Effector CD8-positive, alpha-beta T cell (primary cell): ENCODE measurements at places on chromosomes 1 and 21.

DNA sequence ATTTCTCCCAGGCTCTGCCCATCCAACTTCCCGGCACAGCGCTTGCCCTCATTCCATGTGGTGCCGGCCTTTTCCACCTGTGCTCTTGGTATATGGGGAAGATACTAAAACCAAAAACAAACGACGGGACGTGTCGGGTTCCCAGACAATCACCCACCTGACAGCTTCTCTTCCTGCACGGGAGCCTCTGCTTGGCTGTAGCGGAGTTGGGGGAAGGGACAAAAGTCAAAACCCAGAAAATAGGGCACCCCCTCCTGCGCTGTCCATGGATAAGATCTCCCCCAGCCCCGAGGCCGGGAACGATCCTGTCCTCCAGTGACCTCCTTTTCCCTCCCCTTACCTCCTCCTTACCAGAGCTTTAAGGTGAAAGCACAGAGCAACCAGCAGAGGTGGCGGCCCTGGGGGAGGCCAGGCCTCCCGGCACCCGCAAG, 640 bp downstream of the JTB start:
- DNase-seq, result no peak

GRCh38 chr1:227779685-227780084, 35.8 kb upstream of the PRSS38 start:
- DNase-seq, result no peak

DNA sequence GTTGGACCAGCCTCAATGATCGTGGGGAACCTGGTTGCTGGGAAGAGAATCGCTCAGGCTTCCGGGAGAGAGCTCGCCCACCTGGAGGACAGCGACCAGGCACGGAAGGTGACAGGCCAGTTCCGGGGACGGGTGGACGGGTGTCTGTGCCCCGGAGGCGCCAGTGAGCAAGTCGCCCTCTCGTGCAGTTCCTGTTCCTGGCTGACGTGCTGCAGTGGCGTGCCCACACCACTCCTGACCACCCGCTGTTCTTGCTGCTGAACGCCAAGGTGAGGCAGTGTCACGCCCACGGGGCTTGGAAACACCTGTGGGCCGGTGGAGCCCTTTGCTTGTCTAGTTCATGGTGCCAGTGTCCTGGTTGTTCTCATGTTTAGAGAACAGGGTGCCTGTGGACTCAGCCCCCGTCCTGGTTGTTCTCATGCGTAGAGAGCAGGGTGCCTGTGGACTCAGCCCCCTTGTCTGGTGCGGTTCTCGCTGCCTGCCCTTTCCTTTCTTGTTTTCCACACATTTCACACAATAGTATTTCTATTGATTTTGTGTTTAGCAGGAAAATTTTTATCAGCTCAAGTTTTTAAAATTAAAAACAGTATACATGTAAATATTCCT, 53.1 kb downstream of the S100B start:
- DNase-seq, result no peak

GRCh38 chr1:54324251-54325140, 81.7 kb downstream of the SSBP3 start:
- no peak for DNase-seq

GRCh38 chr1:166900987-166901386, 24.9 kb upstream of the TADA1 start:
- no peak for DNase-seq

DNA sequence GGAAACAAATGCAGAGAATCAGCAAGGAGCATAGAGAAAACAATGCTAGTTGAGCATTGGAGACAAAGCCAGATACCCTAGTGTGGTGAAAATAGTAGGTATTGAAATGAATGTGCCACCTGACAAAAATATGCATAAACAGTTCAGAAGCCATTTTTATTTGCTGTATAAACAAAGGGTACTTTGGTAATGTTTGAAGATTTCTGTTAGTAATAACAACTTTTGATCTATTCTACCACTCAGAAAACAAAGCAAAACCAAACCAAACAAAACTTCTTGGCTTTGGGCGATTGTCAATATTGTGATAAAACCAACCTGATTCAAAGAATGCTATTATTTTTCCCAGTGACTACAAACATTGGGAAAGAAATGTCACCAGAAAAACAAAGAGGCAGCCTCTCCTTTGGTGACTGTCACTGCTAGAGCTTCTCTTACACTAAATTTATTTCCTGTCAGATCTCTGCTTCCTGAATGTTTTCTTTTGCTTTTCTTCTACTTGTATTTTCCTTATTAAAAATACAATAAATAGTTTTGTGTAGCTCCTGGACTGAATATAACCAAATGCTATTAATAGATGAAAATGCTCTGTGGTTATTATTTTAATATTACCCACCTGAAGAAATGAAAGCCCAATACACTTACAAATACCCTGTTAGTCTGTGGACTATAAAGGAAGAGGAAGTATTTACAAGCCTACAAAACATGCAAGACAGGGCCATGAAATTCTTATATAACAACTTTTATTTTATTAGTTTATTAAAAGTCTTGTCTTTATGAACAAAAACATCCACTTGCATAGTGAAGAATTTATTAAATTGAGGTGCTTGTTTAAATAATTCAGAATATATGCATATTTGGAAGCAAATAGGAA, 5.7 kb downstream of the ATP6V1G3 start:
- no peak for DNase-seq

DNA sequence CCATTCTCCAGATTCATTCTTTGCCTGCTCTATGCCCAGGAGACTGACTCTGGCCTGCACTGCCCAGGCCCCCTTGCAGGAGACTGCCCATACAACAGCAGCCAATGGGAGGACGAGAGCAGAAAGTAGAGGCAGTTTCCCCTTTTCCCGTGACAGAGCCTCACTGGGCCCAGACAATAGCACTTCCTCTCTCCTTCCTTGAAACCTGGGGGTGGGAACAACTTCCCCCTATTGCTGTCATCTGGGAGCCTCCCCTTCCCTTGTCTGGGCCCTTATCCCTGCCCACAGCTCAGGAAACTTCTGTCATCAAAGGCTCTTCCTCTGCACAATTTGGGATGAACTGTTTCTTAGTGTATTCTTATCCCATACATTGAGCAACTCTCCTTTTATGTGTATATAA, 60.8 kb upstream of the KCNJ15 start:
- DNase-seq, result no peak

DNA sequence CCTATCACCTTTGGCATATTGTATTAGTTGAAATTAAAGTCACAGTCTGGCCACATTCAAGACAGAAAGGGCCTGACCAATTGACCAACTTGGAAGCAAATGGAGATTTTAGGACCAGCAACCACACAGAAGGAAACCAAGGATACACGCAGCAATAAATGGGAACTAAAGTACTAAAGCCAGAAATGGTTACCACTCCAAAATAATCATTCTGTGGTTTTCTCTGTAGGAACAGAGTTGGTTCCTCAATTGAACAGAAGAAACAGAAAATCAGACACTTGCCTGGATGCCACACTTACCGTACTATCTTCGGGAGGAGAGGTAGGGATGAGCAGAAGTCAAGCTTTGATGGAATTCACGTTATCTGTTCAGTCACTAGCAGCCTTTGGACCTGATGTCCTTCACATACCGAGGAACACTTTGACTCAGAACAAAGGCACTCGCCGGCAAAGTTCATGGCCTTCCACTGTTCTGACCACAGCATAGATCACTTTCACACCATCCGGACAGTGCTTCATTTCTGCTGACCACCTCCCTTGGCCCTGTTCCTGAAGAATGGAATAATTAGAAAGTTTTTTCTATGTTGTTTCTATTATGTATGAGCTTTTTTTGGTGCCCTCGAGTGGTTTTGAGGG, 96.9 kb downstream of the LPAR3 start:
- no peak for DNase-seq

GRCh38 chr1:155051342-155051776, 243 bp downstream of the ADAM15 start:
- DNase-seq, result no peak

GRCh38 chr1:240806200-240806745, 194.3 kb upstream of the GREM2 start:
- no peak for DNase-seq

DNA sequence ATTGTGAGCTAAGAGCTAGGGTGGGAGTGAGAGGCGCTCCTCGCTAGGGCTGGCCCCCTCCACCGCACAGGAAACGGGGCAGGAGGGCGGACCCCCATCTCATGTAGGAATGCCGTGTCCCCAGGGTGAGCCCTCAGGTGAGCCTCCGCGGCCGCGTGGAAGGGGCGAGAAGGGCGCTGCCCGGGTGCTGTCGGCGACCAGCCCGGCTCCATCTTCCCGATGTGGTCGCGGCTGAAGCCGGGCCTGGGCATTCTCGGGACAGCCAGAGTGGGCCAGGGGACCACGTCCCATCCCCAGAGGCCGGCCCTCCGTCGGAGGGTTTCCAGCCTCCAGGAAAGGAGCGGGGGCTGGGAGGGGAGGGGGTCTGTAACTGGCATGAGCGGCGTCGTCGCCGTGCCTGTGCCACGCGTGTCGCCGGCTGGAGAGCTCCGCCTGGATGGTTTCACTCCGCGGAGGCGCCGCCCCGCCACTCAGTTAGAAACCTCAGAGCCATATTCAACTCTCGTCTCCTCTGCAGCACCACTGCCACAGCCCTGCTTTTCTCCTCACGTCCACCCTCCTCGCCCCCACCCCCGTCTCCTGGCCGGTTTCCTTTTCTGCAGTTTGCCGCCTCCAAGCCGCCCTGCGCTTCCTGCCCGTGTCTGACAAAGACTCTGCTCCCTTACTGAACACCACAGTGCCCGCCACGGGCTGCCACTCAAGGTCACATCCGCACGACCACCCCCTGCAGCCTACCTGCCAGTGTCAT, at the start of gene TMEM269:
Gene TMEM269 (plus strand): TSS at position 46 of the 748 bp plus-strand sequence. CDS start 4,903 bp downstream, outside the sequence.
- DNase-seq, result no peak

DNA sequence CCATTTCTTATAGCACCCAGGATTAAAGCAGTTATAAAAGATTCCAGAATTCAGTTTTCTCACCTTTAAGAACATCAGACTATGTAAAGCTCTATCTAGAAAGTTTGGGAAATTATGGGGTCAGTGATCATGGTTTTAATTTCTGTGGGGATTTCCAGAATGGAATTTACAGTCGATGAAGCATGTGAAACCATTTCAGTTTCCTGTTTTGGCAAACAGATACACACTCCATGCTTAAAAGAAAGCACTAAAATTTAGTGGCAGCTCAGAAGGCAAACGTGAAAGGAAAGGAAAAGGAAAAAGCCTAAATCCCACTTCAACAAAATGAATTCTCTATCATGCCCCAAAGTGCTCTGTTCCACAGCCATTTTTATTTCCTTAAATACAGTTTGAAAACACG, 60.4 kb downstream of the FYB2 start:
- DNase-seq, result no peak

- DNase-seq, result no peak
Observed at GRCh38 chr1:201259476-201260235, 23.6 kb upstream of the PKP1 start.

GRCh38 chr1:57336793-57337192, 87.1 kb downstream of the DAB1 start:
- DNase-seq, result no peak
